ENCODE measurements at places on chromosomes 11 and 22. TPM values are rescaled to one million over a fixed set of nuclear protein-coding genes. Genes with fewer than 3 reads are reported as not detected.

Gene KRTAP5-7
- not detected for total RNA-seq

Gene RAG1
- 0.39 TPM for total RNA-seq

Gene ZNF202
- total RNA-seq, result 22.6 TPM

Gene SCGB1A1
- 3.2 TPM for total RNA-seq

Gene OLFML1
- not detected for total RNA-seq

Gene PLET1
- not detected for total RNA-seq

Gene SLC17A6
- not detected for total RNA-seq

Gene RASSF10
- total RNA-seq, result not detected

Gene DGKZ
- 252 TPM for total RNA-seq

Gene TYR
- not detected for total RNA-seq

Gene KCNC1
- not detected for total RNA-seq

Gene BUD13
- 22.7 TPM for total RNA-seq

Gene YPEL4
- 1.8 TPM for total RNA-seq

Gene FREY1
- 4.6 TPM for total RNA-seq

Gene ZNF280B
- total RNA-seq, result 1.8 TPM

Gene CTSF
- total RNA-seq, result 18.2 TPM

Gene CEP126
- total RNA-seq, result 1.6 TPM

Gene TSPAN18
- total RNA-seq, result 59.1 TPM

Gene KCNQ1
- total RNA-seq, result 20.9 TPM

Gene ARHGAP20
- total RNA-seq, result 0.09 TPM

Gene GAL
- total RNA-seq, result not detected

Gene MRGPRF
- not detected for total RNA-seq

Gene FXYD6
- total RNA-seq, result 0.38 TPM

Gene NCR3LG1
- 3.6 TPM for total RNA-seq

All from T-cell (primary cell).